Large intestine (tissue), 12 donors: ENCODE measurements at places on chromosomes 2 and 18.

GRCh38 chr2:127631997-127632581 lies 13.9 kb upstream of the GPR17 start:
- DNase-seq, result no peak

GRCh38 chr2:150710041-150710440 lies 222.6 kb upstream of the RND3 start:
- DNase-seq, result no peak

GRCh38 chr18:63319383-63320122 lies at the start of gene BCL2:
Gene BCL2, minus strand, starts transcription at chr18:63319769.
- DNase-seq, result peak; percentile 70

DNA sequence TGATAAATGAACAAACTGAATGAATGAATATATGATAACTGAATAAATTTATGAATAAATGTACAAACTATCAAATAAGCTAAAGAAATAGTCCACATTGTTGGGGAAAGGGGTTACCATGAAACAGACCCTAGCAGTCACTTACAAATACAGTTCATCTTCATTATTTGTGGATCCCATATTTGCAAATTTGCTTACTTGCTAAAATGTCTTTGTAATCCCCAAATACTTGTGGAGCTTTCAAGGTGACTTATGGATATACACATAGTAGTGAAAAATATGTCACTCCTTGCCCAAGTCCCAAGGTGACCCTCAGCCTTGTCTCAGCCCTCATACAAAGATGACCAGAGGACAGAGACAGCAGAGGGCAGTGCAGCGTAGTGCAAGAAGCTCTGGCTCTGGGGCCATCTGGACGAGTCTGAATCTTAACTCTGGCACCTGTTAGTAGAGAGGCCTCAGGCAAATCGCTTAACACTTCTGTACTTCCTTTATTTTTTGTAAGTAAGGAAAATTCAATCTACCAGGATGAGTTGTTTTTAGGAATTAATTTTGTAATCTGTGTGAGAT lies 3.1 kb downstream of the PAIP2B start:
- DNase-seq, result peak; percentile 36

DNA sequence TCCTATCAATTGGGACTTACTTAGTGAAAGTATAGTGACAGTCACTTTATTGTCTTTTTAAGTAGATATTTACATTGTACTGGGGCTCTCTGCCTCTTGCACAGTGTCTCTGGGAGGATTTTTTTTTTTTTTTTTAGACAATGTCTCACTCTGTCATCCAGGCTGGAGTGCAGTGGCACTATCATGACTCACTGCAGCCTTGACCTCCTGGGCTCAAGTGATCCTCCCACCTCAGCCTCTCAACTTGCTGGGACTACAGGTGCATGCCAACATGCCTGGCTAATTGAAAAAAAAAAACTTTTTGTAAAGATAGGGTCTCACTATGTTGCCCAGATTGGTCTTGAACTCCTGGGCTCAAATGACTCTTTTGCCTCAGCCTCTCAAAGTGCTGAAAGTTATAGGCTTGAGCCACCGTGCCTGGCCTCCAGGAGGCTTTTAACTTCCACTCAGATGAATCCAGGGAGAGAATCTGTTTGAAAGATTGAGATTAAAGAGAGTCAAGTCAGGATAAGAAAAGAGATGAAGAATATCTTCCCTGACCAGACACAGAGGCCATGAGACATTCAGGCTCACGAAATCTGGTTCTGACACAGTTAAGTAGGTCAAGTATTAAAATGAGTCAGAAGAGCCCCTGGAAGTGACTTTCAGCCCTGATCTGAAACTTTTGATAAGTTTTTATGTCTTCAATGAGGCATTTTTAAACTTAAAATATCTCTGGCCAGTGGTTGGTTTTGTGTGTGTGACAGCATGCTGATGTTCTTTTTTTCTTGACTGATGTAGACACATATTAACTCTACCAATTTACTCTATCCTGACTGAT lies 18.3 kb downstream of the ARHGEF33 start:
- no peak for DNase-seq

DNA sequence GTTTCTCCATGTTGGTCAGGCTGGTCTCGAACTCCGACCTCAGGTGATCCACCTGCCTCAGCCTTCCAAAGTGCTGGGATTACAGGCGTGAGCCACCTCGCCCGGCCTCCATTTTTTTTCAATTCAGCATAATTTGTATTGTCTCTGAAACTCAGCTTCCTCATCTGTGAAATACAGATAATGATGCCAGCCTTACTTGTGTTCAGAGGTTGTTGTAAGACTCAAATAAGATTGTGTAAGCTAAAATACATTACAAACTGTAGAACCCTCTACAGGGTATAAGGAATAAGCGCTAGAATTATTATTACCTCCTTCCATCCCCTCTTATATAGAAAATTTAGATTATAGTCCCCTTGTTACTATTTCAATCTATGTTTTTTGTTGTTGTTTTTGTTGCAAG lies 24.8 kb upstream of the STARD7 start:
- DNase-seq, result no peak

GRCh38 chr2:178947006-178947405 lies 102.9 kb downstream of the CCDC141 start:
- no peak for DNase-seq

- no peak for DNase-seq
These were observed 48.9 kb downstream of the MEP1B start for GRCh38 chr18:32238635-32239268.

DNA sequence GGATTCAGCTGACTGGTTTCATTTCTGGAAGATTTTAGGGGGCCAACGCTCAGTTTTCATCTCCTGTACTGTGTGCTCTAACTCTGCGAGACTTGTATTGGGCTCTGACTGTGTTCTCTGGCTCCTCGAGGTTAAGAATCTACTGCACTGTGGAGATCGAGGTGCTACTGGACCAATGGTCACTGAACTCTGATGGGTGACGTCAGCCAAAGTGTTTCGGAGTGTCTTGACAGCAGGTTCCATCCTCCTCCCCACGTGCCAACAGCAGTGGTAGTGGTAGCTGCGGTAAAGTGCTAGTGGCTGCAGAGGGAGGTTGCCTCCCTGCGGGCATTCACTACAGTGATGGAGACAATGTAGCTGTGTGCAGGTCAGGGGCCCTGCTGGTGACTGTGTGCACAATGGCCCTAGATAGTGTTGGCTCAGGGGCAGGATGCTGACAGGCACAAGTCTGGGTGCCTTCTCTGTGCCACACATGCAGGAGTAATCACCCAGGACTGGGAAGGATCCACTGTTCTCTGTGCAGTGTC lies 705.7 kb upstream of the DDX18 start:
- no peak for DNase-seq

DNA sequence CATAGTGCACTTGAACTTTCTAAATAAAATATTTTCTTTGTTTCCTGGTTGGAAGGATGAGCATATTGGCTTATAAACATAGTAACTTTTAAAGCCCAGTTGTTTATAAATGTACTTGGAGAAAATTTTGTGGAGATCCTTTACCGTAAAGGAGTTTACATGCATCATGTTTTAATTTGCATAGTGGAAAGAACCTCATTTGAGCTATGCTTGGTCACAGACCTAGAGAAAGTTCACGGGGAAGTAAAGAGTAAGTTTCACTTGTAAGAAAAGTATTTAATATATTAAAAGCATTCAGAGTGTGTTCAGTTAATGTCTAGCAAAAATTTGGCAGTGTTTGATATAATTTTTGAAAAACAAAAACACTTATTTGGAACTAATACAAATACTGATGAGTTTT lies 45.3 kb downstream of the PIKFYVE start:
- no peak for DNase-seq
